ENCODE measurements at places on chromosomes 7 and 10.

GRCh38 chr10:48670978-48671913 is 13.4 kb upstream of the WDFY4 start:
- DNase-seq = no peak

- DNase-seq = no peak
These were observed 28.2 kb downstream of the PUS7 start for GRCh38 chr7:105493923-105494315.

GRCh38 chr10:24849051-24849450 is 103.4 kb downstream of the PRTFDC1 start:
- DNase-seq = no peak

DNA sequence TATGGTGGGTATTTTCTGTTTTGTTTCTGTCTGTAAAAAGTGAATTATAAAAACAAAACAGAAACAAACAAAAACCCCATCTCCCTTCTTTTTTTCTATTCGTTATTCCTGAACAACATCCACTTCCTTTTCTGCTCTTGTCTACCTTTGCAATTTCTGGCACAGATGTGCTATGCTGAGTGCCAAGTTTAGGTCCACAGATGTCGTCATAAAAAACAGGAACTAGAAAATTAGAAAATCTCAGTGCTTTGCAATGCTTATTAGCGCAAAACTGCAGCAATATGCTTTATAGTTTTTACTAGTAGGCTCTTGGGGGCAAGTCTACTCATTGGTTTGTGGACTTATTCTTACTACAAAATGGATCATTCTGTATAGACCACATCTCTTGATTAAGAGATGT is 94.2 kb upstream of the PRKCQ start:
- DNase-seq = no peak

GRCh38 chr7:100890653-100891567 is 1.4 kb upstream of the UFSP1 start:
- no peak for DNase-seq

- no peak for DNase-seq
These were observed 465.2 kb downstream of the NRG3 start for GRCh38 chr10:82340166-82340565.

DNA sequence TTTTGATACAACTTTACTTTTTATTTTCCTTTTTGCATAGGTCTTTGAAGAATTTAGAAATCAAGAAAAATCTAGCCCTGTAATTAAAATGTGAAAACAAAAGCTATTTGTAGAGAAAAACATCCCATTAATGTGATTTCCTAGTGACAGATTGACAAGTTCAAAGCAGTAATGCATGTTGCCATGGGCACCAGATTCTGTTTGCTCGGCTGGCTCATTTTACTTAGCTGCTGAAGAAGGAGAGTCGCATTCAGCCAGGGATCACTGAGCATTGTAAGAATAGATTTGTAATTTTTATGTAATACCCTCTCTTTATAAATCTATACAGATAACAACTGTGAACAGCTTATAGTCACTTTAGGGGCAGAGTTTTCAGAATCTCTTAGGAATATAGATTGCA is 28.5 kb downstream of the DNAJB9 start:
- DNase-seq = no peak

GRCh38 chr10:123879606-123880257 is 11.9 kb downstream of the CPXM2 start:
- DNase-seq = no peak

GRCh38 chr10:16436367-16436757 is 448 bp upstream of the PTER start:
- DNase-seq = no peak

GRCh38 chr10:70618663-70619062 is 16.1 kb upstream of the PRF1 start:
- no peak for DNase-seq

DNA sequence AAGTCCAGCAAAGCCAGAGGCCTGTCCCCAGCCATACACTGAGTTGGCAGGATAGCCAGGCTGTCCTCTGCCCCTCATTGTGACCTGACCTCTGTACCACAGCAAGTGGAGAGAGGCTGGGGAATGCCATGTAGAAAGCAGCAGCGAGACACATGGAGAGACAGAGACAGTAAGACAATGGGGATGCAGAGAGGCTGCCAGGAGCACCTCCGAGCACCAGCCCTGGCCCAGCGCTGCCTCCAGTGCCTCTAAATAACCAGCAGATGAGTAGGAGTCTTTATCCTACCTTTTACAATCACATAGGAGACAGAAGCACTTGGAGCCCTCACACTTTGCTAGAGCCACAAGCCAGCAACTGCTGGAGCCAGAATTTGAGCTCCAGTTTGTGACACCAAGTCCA is 8.1 kb downstream of the GDF2 start:
- DNase-seq = no peak

DNA sequence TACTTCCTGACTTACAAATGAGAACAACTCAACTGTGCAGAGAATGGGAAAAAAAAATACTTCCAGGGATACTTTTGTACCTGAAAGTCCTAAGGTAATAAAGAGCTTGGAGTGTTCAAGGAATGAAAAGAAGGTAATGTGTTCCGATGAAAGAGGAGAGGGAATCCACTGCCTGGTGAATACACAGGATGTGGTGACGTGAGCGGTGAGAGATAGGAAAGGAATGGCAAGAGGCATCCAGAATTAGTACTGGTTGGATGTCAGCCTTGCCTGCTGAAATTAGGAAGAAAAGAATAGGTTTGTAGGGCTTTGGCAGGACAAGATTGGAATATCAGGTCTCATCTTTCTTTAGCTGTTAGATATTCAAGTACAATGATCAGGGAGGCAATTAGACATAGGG is 347.7 kb downstream of the POM121L12 start:
- no peak for DNase-seq

Measured in HTR-8/SVneo (cell line).